ENCODE measurements at places on chromosomes 11 and 22. TPM values are rescaled to one million over a fixed set of nuclear protein-coding genes. Genes with fewer than 3 reads are reported as not detected.

Gene DRD2
- not detected for total RNA-seq

- H3K36me3 ChIP-seq, result peaks cover 46% of the 10 kb centered on the region
- no peaks in the 10 kb centered on the region for H3K27me3 ChIP-seq
- no peak overlapping the region for H3K4me3 ChIP-seq
- H3K4me1 ChIP-seq, result peaks cover 28% of the 10 kb centered on the region
These were observed 11.5 kb downstream of the RPL27A start for GRCh38 chr11:8694137-8694536.

Gene CNTF
- 2.8 TPM for total RNA-seq

- no peak for DNase-seq
- no peaks in the 10 kb centered on the region for H3K27me3 ChIP-seq
- H3K27ac ChIP-seq, result no peak overlapping the region
- H3K4me1 ChIP-seq, result no peaks in the 10 kb centered on the region
These were observed 137.1 kb downstream of the KIRREL3 start for GRCh38 chr11:126863294-126863997.

GRCh38 chr11:116300232-116300631, 472.6 kb downstream of the BUD13 start:
- H3K4me3 ChIP-seq, result no peak overlapping the region
- no peaks in the 10 kb centered on the region for H3K4me1 ChIP-seq
- no peaks in the 10 kb centered on the region for H3K36me3 ChIP-seq
- H3K27me3 ChIP-seq, result no peaks in the 10 kb centered on the region
- H3K27ac ChIP-seq, result no peak overlapping the region
- DNase-seq, result no peak

DNA sequence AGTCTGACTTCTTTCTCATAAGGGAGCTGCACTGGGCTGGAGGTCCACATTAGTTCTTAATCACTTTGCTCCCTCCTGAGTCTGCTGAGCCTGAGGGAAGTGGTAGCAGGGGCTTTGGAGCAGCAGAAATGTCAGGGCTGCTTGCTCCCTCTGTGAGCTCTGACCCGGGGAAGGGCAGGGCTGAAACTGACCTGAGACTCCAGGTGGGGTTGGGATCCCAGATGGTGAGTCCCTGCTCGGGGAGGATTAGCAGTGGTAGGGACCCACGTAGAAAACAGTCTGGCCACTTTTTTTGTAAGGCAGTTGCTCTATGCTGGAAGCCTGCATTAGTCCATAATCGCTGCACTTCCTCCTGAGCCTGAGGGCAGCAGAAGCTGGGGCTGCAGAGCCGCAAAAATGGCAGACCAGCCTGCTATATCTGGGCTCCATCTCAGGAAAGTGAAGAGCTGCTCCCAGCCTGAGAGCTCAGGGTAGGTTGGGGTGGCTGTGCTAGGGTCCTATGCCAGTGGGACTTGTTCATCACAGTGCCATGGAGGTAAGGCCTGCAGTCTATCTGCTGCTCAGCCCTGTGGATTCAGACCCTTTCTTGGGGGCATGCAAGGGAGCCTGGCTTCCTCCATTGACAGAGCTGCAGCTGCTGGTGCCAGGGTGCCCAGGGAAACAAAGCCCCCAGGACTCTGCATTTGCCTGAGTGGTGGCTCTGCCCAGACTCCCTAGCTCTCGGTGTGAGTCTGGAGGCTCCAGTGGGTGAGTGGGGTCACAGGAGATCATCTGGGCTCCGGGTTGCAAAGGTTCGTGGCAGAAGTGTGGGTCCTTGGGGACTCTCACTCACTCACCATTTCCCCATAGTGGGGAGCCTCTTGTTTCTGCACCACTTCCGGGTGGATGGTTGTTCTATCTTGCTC, 854.3 kb downstream of the LUZP2 start:
- no peak for DNase-seq
- H3K27me3 ChIP-seq, result no peaks in the 10 kb centered on the region
- no peaks in the 10 kb centered on the region for H3K4me1 ChIP-seq
- H3K27ac ChIP-seq, result no peak overlapping the region
- H3K4me3 ChIP-seq, result no peak overlapping the region

DNA sequence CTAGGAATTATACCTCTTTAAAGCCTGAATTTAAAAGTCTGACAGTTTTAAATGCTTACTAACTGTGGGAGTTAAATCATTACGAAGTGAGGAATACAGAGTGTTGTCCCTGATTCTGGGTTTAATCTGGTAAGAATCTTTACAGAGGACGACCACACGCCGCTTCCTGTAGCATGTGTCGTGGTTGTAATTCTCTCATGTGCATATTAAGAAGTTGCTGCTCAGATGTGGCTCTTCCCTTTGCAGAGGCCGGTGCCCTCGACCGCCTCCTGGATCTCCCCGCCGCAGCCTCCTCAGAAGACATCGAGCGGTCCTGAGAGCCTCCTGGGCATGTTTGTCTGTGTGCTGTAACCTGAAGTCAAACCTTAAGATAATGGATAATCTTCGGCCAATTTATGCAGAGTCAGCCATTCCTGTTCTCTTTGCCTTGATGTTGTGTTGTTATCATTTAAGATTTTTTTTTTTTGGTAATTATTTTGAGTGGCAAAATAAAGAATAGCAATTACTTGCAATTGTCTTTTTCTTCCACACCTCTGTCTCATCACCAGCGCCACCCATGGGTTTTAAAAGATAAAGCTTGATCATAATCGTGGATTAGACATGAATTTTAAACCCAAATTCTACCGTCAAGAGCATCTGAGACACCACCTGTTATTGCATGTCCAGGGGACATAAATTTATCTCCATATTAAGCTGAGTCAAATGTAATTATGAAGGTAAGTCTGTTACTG, 6.5 kb downstream of the GAL start:
- peak; percentile 75 for DNase-seq
- H3K4me3 ChIP-seq, result peak overlapping the region; percentile 32
- H3K36me3 ChIP-seq, result no peaks in the 10 kb centered on the region
- peaks cover 20% of the 10 kb centered on the region for H3K4me1 ChIP-seq
- no peak overlapping the region for H3K27ac ChIP-seq

- H3K27me3 ChIP-seq, result peaks cover 7% of the 10 kb centered on the region
- no peaks in the 10 kb centered on the region for H3K36me3 ChIP-seq
- no peaks in the 10 kb centered on the region for H3K4me1 ChIP-seq
- no peak overlapping the region for H3K4me3 ChIP-seq
- no peak for DNase-seq
- H3K27ac ChIP-seq, result no peak overlapping the region
These were observed 374.1 kb downstream of the TENM4 start for GRCh38 chr11:79066456-79067351.

DNA sequence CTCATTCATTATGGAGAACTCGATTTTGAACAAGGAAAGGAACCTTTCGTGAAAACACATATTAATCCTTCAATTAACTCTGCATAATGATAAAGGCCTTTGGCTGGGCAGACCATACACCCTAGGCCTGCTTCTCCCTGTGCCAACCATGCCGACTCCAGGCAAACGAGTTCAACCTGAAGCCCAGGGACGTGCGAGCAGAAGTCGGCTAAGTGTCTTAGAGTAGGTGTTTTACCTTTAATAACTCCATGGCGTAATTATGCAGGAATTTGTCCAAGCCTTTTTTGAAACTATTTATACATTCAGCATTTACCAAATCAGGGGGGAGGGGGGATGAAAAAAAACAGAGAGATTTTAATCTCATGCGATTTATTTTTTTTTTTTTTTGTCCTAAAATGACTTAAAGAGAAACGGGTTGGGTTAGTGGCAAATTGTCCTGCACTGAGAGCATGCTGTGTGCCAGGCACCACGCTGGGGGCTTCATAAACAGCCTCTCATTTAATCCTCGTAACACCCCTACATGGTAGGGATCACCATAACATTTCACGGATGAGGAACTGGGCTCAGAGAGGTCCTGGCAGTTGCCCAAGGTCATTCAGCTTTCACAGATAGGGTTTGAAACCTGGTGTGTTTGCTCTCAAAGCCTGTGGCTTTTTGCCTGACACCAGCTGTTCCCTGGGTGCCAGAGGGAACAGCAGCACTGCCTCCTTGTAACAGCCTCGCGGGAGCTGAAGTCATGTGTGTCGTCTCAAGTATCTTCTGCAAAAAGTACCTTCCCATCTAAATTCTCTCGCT, 423.9 kb downstream of the MN1 start:
- H3K27ac ChIP-seq, result no peak overlapping the region
- no peaks in the 10 kb centered on the region for H3K36me3 ChIP-seq
- H3K4me3 ChIP-seq, result no peak overlapping the region
- H3K27me3 ChIP-seq, result no peaks in the 10 kb centered on the region

Gene RANGAP1
- 125 TPM for total RNA-seq

Gene DTX4
- 0.45 TPM for total RNA-seq
